IMR-90 (cell line): ENCODE measurements at places on chromosomes 11 and 22. TPM values are rescaled to one million over a fixed set of nuclear protein-coding genes. Genes with fewer than 3 reads are reported as not detected.

DNA sequence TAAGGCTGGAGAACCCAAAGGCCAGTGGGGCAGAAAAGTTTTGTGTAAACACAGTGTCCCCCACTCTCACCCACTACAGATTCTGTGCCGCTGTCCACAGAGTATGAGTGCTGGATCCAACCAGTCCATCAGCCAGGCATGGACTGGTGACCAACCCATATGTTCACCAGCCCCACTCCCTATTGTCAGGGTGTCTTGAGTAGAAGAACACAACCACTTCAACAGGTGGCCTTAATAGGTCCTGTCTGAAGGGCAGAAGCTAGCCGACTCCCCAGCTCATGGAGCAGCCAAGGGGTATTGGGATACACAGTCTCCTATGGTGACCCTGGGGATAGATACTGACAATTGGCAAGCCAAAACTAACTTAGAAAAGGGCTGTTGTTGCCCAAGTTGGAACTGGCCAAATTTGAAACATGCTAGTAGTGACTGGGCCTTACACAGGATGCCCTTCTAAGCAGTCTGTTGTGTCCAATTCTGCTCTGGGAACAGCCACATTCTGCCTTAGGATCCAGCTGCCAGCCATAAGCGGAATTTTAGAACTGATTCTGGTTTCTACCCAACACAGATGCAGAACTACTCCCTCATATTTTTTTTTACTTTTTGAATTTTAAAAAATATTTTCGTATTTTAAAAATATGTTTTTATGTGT, 19.8 kb upstream of the PGM2L1 start:
- DNase-seq: peak; percentile 14

DNA sequence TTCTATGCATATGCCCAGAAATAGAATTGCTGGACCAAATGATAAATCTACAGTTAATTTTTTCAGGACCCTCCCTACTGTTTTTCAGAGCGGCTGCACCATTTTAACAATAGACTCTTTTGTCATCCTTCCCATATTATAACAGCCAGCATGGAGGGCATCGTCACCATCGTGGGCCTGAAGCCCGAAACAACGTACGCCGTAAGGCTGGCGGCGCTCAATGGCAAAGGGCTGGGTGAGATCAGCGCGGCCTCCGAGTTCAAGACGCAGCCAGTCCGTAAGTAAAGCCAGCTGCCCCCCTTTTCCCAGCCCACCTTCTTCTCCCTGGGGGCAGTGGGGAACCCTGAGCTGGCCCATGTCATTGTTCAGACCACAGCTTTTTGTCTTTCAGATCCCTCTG, 79.5 kb upstream of the TTC12 start:
- DNase-seq: no peak

The CDKN1C gene
- total RNA-seq: 1.6 and 2.2 TPM in 2 replicates

- DNase-seq: no peak
Measured at GRCh38 chr22:21698430-21699329, 32.9 kb downstream of the PPIL2 start.

The OR52B4 gene
- not detected in 2 replicates for total RNA-seq

DNA sequence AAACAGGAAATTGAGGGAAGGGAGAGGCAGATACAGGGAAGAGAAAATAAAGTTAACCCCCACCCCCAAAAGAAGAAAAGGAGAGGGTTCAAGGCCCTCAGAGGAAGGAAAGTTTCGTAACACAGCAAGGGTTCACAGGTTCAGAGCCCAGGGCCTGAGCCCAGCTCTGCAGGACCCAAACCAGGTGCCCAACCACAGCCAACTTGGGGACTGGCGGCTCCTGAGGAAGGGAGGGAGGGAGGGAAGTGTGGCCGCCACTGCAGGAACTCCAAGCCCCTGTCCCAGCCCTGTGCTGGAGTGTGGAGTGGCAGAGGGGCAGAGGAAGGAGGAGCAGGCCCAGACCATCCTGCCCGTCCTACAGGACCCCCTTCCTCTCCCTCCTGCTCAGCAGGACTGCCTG, 59.2 kb downstream of the ELFN2 start:
- DNase-seq: no peak

GRCh38 chr11:119618208-119618909, 110.6 kb downstream of the NECTIN1 start:
- no peak for DNase-seq

DNA sequence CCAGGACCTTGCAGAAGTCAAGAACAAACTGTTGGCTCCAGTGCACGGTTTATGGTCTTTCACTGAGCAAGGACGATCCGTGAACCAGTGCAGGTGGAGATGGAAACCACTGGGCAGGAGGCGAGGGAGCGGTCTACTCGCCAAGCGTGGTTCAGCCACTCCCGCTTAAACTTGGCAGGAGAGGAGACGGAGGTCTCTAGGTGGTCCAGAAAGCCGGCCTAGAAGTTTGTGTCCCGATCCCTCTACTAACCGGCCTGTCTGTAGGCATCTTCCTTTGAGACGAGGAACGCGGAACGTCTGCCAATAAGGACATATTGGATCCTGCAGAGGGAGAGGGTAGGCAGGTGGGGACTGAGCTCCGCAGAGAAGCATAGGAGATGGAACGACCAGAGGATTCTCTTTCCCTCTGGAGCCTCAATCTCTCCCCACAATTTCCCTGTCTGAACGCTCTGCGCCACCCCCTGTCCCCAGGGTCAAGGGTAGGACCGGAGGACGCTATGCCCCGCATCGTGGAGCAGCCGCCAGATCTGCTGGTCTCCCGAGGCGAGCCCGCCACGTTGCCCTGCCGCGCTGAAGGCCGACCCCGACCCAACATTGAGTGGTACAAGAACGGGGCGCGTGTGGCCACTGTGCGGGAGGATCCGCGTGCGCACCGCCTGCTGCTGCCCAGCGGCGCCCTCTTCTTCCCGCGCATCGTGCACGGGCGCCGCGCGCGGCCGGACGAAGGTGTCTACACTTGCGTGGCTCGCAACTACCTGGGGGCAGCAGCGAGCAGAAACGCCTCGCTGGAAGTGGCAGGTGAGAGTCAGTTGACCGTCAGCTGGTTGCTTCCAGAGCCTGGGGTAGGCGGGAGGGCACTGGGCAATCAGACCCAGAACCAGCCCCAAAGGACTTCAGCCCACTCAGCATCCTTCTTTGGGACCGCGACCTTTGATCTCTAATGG, 3.4 kb downstream of the ROBO3 start:
- DNase-seq: no peak
